ENCODE measurements at places on chromosomes 13 and 19.

DNA sequence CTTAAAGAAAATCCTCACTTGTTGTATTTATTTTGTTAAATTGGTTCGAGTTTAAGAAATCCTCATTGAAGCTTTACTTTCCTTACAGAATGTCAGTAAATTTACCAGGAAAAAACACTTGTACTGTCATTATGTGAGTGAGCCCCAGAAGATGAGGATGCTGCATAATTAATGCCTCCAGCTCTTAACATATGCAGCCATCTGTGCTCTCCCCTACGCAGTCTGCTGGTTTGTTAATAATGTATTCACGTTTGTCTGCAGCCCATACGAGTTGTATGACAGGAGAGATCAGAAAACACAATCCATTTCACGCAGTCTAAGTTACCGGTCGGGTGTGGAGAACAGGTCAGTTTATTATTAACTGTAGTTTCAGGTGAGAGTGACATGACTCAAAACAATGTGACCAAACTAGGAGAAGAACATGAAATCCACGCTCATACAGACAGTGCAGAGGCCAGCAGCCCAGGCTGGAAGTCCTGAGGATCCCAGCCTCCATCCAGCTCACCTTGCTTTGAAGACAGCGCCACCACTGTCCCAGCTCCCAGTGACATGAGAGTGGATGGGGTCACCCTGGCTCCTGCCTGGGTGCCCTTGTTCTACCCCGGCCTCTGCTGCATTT is 19.8 kb upstream of the ATP11A start:
- DNase-seq = peak; percentile 34

DNA sequence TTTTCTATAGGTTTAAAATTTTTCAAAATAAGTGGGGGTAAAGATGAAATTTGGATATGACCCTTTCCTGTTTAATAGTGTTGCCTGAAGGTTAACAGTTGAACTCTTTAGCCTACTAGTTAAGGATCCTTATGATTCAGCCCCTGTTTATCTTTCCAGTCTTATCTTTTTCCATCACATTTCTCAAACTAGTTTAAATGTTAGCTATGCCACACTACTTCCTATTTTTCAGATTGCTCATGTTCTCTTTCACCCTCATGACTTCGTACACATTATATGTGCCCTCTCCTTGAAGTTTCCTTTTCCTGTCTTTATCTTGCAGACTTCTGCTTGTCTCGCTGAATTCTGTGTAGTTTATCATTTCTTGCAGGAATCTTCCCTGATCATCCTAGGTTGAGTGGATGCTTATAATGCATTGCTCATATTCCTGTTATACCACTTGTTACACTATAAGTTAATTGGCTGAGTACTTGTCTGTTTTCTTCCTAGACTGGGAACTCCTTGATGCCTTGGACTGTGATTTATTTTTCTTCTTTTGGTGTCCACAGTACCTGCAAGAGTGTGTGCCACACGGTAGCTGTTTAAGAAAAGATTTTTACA is 86.7 kb downstream of the FNDC3A start:
- DNase-seq = no peak

GRCh38 chr13:93811071-93811737 is 584.6 kb downstream of the GPC6 start:
- DNase-seq = no peak

DNA sequence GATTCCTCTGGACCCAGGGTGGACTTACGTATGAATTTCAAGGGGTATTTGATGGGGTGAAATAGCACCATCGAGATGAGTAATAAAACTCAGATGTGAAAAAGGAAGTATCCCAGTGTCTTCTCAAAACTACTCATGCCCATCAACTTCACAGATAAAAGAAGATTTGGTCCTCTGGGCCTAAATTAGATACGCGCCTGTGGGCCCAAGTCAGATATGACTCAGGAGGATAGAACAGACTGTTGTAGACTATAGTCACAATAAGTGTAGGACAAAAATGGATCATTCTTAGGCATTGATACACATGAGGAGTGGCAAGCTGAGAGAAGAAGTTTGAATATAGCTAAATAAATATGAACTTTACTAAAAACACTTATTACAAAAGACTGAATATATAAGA is 2438.8 kb downstream of the PCDH9 start:
- DNase-seq = no peak

DNA sequence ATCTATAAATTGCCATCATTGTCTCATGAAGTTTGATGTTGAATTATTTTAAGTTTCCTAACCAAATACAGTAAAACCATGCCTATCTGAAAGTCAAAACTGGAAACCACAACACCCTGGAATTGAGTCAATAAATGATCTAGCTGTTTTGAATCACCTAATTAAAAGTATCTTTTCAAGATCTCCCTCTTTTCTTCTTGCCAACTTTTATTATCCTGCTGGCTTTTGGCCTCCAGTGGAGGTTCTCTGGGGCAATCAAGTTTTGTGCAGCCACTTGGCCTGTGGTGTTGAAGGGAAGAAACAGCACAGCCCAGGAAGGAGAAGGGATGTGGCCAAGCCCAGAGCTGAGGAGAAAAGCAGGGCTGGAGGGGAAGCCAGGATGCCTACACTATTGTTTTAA is 255.4 kb downstream of the COG6 start:
- DNase-seq = no peak

GRCh38 chr19:35116072-35116801 is 614 bp downstream of the FXYD3 start:
- DNase-seq = no peak

- DNase-seq = peak; percentile 90
These were observed 9.8 kb upstream of the DPF1 start for GRCh38 chr19:38233740-38234251.
